ENCODE measurements at places on chromosomes 5 and 9. TPM values are rescaled to one million over a fixed set of nuclear protein-coding genes. Genes with fewer than 3 reads are reported as not detected.

GRCh38 chr5:156826150-156826549 is 23.9 kb upstream of the PPP1R2B start:
- no peak for DNase-seq

DNA sequence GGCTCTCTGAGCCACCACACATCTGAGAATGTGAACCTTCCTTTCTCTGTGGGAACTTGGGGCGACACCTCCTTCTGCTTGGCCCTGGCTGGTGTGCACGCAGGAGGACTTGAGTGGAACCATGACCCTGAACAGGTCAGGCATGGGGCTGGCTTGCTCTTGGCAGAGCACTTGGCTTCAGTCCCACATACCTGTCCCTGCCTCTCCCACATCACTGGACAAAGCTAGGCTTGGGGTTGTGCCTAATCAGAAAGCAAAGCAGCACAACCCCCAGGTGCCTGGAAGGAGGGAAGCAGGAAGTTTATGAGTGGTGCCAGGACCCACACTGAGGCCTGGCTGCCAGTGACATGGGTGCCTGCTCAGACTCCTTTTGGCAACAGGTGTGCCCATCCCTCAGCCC is 13.2 kb downstream of the GADD45G start:
- DNase-seq = no peak

GRCh38 chr5:150603491-150603890 is 37.0 kb upstream of the SYNPO start:
- no peak for DNase-seq

GRCh38 chr9:8696516-8696915 is 896.9 kb upstream of the DMAC1 start:
- no peak for DNase-seq

DNA sequence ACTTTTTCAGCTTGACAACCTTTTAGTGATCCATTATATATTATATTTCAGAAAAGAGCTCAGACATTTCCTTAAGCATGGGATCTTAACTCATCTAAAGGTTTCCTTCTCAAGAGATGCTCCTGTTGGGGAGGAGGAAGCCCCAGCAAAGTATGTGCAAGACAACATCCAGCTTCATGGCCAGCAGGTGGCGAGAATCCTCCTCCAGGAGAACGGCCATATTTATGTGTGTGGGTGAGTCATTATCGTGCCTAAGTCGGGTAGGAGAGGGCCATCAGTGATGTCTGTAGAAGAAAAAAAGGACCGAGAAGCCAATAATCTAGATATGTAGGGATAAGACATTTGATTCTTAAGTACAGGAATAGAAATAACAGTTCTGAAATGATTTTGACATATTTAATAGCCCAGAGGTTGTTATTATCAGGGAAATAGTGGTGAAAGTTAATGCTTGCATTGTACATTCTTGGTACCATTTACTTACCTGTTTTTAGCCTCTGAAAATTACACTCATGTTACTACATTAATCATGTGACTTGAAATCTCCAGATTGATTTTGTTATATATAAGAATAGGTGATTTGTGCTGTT is 28.2 kb downstream of the MTRR start:
- peak; percentile 33 for DNase-seq

DNA sequence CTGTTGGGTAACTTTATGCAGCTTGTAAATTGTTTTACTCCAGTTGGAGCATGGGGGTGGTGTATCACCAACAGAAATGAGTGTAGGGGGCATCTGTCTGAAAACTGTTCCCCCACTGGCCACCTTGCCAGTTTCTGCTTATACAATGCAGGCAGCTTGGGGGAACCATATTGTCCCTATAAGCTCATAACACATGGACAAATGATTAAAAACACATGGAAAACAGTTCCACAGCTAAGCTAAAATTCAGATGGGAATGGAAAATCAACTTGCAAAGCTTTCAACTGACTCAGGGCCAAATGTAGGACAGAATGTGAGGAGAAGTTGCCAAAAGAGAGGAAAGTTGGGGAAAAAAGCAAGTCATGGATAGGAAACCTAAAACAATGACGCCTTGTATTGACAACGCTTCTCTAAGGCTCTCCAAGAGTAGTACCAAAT is 7.9 kb upstream of the CER1 start:
- no peak for DNase-seq

- no peak for DNase-seq
Measured at GRCh38 chr9:125089331-125089730, 54.0 kb downstream of the SCAI start.

- DNase-seq = peak; percentile 82
Measured at GRCh38 chr5:107553117-107553555, 117.6 kb downstream of the EFNA5 start.

- DNase-seq = no peak
Measured at GRCh38 chr9:75830303-75830702, 60.2 kb upstream of the PCSK5 start.

- DNase-seq = no peak
Measured at GRCh38 chr9:126509718-126510117, 104.0 kb upstream of the LMX1B start.

DNA sequence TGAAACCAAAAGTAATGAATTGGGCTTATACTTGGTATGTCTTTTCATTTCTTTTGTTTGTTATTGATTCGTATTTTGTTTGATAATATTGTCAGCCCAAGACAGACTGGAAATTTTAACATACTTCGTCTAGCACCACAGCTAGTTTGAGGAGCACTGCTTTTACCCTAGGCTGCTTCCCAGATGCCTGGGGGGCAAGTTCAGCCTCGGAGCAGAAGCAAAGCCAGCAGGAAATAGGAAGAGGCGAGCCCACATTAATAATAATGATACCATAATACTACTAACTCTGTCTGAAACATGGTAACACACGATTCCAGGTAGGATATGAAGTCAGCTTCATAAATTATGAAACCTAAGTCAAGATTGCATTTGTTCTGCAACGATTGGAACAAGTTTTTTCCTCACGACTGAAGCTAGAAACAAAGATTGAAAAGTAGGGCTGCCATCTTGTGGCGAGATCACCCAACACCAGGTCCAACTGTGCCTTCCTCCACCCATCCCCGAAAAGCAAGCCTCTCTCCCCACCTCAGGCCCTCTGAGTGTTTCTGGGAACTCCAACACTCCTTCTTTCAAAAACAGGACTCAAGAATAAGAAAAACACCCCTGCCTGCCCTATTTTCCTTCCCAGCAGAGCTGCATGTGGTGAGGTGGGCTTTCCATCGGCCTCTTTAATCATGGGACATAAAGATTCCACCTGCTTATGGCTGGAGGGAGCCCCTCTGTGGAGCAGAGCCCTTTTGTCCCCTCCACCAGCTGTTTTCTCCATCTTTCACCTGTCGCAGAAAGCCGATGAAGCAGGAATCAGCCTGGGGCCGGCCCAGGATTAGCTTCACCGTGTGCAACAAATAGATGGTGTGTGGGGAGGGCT is 236.4 kb downstream of the CAAP1 start:
- peak; percentile 51 for DNase-seq

DNA sequence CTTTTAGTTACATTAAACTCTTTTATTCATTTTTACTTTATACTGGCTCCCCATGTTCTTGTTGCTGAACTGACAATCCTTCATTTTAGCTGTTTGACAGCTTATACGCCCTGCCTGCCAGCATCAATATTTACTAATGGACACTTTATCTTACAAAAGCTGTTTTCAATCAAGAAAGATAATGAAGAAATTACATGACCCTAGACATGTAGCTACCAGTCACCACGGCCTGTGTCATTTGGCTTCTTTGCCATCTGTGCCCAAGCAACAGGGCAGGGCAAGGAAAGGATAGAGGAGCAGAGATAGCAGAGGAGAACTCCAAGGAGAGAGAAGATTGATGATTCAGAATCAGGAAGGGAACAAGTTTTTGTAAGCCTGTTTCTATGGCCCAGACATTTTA is 647.3 kb downstream of the BRINP1 start:
- DNase-seq = no peak

GRCh38 chr9:19154135-19154612 is 26.9 kb upstream of the PLIN2 start:
- peak; percentile 62 for DNase-seq

DNA sequence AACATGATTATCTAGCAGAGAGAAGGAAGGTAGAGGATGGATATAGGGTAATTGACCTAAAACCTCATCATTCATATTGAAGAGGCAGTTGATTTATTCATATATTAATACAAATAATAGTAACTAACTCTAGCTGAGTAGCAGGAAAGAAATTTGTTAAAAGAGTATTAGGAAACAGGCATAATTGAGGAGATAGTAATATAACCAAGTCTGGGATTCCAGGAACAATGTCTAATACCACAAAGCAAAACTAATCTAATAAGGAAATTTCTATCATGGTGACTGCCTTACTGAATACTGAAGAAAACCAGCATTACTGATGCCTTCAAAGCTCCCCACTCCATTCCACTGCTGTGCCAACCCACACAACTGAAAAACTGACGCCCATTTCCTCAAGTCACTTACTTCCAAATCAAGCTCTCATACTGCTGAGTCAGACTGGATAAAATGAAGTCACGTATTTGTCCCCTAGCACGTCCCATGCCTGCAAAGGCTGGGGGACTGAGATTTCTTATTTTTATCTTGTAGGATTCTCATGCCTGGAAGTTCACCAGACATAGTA is 153.9 kb downstream of the SMC2 start:
- peak; percentile 38 for DNase-seq

DNA sequence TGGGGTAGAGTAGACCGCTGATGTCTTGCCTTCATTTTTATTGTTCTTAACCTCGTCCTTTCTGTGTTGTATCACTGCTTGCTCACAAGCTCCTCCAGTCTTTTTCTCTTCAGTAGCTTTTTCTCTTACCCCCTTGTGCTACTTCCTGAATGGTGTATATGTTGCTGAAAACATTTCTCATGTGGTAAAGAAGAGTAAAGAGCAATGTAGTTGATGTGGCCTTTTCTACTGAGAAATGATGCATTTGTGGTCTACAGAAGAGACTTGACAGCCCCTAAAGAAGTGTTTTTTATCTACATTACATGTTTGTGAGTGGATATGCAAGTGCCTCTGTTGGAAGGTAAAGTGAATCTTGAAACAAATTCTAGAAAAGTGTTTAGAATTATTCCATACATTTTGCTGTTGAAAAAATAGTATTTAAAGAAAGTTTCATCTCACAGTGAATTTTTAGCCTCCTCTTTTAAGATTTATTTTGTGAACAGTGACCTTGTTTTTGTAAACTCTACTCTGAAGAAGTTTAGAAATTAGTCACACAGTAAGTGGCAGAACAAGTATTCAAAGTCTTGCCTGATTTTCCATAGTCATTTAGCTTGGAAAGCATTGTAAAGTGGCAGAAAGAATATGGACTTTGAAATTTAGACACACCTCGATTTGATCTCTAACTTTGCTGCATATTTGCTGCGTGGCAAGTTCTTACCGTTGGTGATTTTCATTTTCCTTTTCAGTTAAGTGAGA is 17.4 kb downstream of the CDC42SE2 start:
- no peak for DNase-seq

GRCh38 chr5:106205916-106206571 is 1464.7 kb downstream of the EFNA5 start:
- DNase-seq = no peak

- DNase-seq = peak; percentile 97
Measured at GRCh38 chr5:125277494-125278154, 531.2 kb upstream of the ZNF608 start.

- peak; percentile 89 for DNase-seq
Measured at GRCh38 chr9:77807281-77807683, 159.2 kb upstream of the GNA14 start.

DNA sequence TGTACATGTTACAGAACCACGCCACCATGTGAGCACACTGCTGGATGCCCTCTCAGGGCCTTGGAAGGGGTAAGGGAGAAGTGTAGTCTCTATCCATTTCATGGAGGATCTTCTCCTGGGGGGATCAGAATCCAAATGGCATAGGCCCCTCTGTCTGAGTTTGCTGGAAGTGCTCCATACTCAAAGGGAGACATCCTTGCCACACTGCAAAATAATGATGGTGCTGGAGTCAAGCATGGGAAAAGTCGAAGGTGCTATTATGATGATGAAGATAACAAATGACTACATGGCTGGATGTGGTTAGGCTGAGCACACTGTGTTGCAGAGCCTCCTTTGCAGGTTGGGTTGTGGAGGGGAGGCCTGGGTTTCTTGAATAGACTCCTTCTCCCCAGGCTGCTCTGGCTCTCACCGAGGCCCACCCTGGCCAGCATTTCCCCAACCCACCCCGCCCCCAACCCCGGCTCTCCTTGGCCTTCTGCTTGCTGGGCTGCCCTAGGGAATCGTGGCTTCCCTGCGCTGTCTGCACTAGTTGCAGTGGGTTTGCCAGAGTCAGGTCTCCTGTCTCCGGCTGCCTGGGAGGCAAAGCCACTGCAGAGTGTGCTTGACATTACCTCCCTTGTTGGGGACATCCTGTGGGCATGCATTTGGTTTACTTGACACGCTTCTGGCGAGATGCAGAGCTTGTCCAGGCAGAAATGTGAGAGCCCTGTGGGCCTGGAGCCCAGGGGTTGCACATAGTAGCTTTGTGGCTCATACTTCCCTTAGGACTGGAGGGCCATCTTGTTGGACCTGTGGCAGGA is 3.0 kb downstream of the MVB12B start:
- DNase-seq = peak; percentile 4

DNA sequence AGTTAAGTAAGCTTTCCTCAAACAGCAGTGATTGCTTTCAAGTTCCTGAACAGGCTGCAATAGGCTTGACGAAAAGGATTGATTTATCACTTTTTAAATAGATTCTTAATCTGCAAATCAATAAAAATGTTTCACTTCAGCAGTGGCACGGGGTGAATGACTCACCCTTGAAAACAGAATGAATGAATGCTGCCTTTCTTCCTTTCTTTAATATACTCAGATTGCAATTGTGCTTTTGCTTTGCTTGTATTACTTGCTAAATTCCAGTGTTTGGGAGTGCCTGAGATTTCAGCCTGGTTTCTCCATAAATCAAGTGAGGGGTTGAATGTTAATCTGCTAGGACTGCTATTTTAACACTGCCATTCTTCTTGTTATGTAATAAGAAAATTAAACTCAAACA is 1293.8 kb downstream of the PTPRD start:
- no peak for DNase-seq

GRCh38 chr9:90893706-90894105 is 92.1 kb downstream of the SYK start:
- no peak for DNase-seq

GRCh38 chr5:75275147-75275546 is 38.5 kb upstream of the ANKRD31 start:
- DNase-seq = no peak

DNA sequence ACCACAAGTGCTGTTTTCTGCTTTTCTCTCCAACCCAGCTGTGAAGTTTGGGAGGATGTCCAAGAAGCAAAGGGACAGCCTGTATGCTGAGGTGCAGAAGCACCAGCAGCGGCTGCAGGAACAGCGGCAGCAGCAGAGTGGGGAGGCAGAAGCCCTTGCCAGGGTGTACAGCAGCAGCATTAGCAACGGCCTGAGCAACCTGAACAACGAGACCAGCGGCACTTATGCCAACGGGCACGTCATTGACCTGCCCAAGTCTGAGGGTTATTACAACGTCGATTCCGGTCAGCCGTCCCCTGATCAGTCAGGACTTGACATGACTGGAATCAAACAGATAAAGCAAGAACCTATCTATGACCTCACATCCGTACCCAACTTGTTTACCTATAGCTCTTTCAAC is 145.2 kb downstream of the RORB start:
- no peak for DNase-seq

The FAM221B gene
- not detected for total RNA-seq

The DAB2IP gene
- total RNA-seq = 6.2 TPM

The RAB24 gene
- 8.2 TPM for total RNA-seq

The CNTNAP3 gene
- 0.05 TPM for total RNA-seq

The TCERG1 gene
- 43.4 TPM for total RNA-seq

The ABO gene
- not detected for total RNA-seq

The SMIM33 gene
- total RNA-seq = not detected

The POLE3 gene
- 155 TPM for total RNA-seq

The STOM gene
- total RNA-seq = 45.8 TPM

The PCDHB15 gene
- total RNA-seq = not detected

The NTRK2 gene
- 1.1 TPM for total RNA-seq

The C5orf15 gene
- total RNA-seq = 216 TPM

The GRIN3A gene
- not detected for total RNA-seq

The DNM1 gene
- 14.0 TPM for total RNA-seq

Data from M059J (cell line).